Suprapubic skin (tissue), 4 donors: ENCODE measurements at places on chromosomes 3 and 15. TPM values are rescaled to one million over a fixed set of nuclear protein-coding genes. Genes with fewer than 3 reads are reported as not detected.

Gene LRRC58
- 35.6 TPM for total RNA-seq

Gene TGM4
- total RNA-seq, result not detected

Gene FLNB
- total RNA-seq, result 154 TPM

Gene PLSCR2
- not detected for total RNA-seq

Gene ATP8B4
- 9.5 TPM for total RNA-seq

Gene GOLGA8T
- total RNA-seq, result not detected

Gene RGMA
- 18.7 TPM for total RNA-seq

Gene PLSCR5
- not detected for total RNA-seq

Gene FAM162A
- total RNA-seq, result 40.3 TPM

Gene ATOSA
- total RNA-seq, result 52.2 TPM

Gene MST1R
- 37.7 TPM for total RNA-seq

Gene CHRM5
- not detected for total RNA-seq

Gene KCNAB1
- 0.38 TPM for total RNA-seq

Gene HTR3E
- total RNA-seq, result not detected

Gene SSUH2
- not detected for total RNA-seq

Gene WDR72
- 3.5 TPM for total RNA-seq

Gene MINAR1
- 0.23 TPM for total RNA-seq

Gene APEH
- total RNA-seq, result 81.8 TPM

Gene MYZAP
- 8.6 TPM for total RNA-seq

Gene CFAP161
- not detected for total RNA-seq

Gene GOLGA8S
- not detected for total RNA-seq

Gene GABRA5
- total RNA-seq, result not detected

Gene IRAK2
- 6.4 TPM for total RNA-seq

Gene OIP5
- 1.4 TPM for total RNA-seq
